ENCODE measurements at places on chromosomes 2 and 18.

DNA sequence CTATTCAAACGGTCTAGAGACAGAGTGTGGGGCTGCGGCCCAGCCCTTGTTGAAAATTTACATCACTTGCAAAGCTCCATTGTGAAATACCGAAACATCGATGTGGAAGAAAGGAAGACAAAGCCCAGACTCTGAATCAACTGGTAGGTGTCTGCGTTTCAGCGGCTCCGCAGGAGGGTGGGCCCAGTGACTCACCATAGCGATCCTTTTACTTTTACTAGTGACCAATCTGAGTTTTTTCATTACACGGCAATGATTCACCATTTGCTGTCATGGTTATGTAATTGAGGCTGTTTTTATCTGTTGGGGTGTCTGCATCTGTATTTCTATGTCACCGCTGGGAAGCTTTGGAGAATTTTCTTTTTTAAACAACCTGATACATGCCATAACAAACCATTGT lies 66.6 kb upstream of the ODC1 start:
- no peak for DNase-seq

- peak; percentile 96 for DNase-seq
Measured at GRCh38 chr18:5628512-5629255, 84.9 kb upstream of the EPB41L3 start.

- no peak for DNase-seq
Measured at GRCh38 chr2:122514451-122514996, 759.1 kb downstream of the TSN start.

DNA sequence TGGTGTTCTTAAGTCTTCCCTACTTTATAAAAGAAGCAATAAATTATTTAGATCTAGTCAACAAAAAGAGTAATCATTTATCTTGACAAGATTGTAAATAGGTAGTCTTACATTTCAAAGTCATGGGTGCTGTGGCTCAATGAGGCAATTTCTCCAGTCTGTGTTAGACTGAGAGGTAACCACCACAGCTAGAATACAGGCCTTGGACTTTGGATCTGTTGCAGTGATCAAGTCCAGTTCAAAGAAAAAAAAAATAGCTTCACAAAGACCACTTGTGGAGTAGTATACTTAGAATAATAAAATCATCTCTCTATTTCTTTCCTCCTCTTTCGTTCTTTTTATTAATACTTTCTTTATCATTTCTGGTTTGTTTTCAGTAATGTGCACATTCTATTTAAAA lies 93.1 kb upstream of the FSIP2 start:
- no peak for DNase-seq

DNA sequence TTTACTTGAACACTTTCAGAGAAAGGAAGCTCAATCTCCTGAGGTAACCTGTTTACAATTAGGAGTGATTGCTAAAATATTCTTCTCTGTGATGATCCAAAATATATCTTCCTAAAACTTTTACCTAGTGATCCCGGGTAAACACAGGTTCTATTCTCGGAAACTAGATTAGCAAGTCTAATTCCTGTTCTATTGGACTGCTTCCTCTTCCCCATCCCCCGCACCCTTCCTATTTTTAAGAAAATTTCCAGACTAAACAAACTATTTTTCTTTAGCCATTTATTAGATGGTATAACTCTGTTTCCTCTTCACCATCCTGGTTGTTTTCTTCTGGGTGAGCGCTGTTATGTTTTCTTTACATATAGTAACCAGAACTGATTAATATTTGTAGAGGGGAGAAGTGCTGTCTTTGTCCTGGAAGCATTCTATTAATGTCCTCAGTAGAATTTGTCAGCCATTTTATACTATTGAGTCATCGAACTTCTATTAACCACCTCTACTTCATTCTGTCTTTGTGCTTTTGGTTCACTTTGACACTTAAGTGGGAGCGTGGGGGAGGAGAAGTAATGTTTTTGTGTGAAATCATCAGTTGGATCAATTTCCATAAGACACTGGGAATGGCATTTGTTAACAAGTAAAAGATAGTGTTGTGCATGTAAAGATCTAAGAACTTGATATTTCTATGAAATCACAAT lies 31.8 kb downstream of the CREB1 start:
- no peak for DNase-seq

GRCh38 chr2:55776479-55776878 lies 82.8 kb upstream of the PNPT1 start:
- no peak for DNase-seq

DNA sequence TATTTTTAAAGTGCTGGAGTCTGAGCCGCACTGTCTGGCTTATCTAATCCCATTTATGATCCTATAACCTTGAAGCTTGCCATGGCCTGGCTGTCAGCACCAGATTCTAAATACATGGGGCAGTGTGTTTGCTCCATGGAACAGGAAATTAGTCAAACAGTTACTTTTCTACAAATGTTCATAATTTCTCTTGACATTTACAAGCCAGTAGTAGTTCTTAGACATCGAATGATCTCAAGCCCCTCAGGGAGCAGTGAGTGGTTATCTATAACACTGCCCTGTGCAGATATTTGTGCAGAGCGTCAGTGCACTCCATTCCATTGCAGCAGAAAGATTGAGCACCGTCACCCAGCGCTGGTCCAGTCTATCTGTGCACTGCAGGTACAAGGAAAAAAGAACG lies 205.2 kb downstream of the AGPS start:
- DNase-seq = no peak

DNA sequence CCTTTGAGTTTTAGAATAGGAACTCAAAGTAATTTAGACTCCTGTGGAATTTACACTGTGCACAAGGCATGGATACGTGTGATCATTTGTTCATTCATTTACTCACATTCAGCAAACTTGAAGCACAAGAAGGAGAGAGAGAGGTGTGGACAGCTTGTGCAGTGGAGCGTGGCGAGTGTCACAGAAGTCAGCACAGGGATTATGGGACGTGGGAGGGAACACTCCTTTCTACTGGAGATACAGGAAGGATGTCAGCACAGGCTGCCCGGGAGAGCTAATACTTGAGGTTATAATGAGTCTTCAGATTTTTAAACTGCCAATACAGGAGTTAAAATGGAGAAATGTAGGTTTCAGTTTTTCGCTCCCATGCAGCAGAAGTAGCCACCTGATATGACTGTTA lies 7.0 kb downstream of the FAM228A start:
- DNase-seq = no peak

- DNase-seq = no peak
Measured at GRCh38 chr2:113877711-113878598, 11.9 kb upstream of the ACTR3 start.

- DNase-seq = no peak
Measured at GRCh38 chr2:192357217-192357616, 162.5 kb upstream of the TMEFF2 start.

DNA sequence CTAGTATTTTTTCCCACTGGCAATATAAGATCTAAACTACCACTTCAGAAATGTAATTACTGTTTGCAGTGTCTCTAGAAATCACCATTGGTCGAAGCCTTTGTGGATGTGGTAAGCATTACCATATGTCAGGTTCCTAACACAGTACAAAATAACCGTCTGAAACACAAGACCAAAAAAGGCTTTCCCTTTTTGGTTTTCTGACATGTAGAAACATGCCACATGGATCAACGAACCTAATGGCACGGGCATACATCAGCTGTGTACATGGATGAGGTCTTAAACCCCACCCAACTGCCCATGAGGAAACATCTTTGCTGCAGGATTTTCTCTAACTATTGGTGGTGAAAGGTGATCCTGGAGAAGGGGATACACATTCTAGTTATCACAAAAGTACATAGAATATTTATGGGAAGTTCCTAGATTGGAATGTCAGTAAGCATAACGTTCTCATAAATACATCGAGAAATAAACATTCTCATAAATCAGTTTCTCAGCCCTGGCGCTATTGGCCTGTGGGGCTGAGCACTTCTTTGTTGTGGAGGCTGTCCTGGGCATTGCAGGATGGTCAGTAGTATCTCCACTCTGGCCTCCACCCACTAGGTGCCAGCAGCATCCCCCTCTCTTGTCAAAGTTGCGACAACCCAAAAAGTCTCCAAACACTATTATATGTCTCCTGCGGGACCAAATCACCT lies 9.0 kb downstream of the VIT start:
- DNase-seq = no peak

DNA sequence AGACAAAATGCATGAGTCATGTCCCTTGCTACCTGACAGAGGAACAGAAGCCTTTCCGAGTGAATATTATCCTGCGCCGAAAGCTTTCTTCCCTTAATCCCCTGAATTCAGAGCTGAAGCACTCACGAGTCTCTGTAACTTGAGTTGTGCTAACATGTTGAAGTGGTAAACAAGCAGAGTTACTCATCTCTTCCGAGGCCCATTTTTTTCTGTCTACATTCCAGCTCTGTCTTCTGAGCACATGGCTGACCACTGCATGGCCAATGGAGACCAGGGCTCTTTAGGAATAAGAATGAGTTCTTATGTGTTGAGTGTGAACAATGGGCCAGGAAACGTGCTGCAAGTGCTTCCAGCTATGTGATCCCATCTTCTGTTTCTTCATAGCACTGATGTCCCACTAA lies 73.1 kb upstream of the PID1 start:
- DNase-seq = peak; percentile 94

- peak; percentile 53 for DNase-seq
Measured at GRCh38 chr18:73835656-73836364, 311.8 kb downstream of the FBXO15 start.

GRCh38 chr2:218294430-218295022 lies 2.2 kb upstream of the TMBIM1 start:
- peak; percentile 78 for DNase-seq

- no peak for DNase-seq
Measured at GRCh38 chr18:75923169-75923568, 495.7 kb upstream of the SMIM21 start.

Measured in trophoblast cell (in vitro differentiated cells and primary cell).